A549 (cell line): ENCODE measurements at places on chromosomes 5 and 9. TPM values are rescaled to one million over a fixed set of nuclear protein-coding genes. Genes with fewer than 3 reads are reported as not detected.

DNA sequence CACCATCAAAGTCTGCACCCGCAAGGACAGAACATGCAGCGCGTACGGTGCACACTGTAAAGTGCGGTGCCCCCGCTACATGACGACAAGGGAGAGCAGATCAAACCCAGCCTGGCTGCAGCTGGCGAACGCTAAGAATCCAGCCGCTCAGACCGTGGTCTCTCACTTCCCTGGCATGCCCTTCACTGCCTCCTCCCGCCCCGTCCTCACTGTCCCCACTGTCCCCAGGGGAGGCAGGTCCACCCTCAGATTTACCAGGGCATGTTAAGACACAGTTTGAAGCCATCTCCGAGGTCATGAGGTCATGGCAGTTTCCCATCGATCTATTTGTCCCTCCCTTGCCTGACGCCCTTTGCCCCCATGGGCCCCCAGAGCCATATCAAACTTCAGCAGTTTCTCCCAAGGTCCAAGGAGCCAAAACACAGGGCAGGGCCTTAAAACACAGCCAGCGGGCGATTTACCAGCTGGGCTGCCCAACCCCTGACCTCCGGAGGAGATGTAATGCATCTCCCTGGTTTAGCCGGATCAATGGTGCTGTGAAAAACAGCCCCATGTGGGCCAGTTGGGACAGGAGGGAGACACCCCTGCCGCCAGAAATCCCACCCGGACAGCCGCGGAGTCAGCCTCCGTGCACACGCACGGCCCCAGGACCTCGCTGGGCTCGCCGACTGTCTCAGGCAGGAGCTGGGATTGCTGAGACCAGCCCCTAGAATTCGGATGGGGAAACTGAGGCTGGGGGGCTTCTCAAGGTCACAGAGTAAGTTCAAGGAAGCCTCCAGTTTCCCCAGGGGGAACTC lies 52.3 kb upstream of the FUBP3 start:
- no peak for DNase-seq

- no peak for DNase-seq
Measured at GRCh38 chr9:82206946-82207345, 218.4 kb downstream of the SPATA31D1 start.

DNA sequence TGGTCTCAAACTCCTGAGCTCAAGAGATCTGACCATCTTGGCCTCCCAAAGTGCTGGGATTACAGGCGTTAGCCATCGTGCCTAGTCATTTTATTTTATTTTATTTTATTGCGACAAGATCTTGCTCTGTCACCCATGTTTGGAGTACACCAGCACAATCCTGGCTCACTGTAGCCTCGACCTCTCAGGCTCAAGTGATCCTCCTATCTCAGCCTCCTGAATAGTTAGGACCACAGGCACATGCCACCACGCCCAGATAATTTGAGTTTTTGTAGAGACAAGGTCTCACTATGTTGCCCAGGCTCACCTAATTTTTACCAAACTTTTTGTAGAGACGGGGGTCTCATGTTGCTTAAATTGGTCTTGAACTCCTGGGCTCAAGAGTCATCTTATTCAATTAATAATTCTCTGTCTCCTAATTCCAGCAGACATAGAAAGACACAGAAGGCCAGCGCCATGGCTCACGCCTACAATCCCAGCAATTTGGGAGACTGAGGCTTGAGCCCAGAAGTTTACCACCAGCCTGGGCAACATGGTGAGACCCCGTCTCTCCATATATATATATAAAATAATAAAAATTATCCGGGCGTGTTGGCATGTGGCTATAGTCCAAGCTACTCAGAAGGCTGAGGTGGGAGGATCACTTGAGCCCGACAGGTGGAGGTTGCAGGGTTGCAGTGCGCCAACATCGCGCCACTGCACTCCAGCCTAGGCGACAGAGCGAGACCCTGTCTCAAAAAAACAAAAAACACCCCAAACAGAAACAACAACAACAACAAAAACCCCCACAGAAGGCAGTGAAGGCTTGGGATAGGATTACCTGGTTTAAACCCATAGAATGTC lies 1.0 kb upstream of the UBAP1 start:
- no peak for DNase-seq

DNA sequence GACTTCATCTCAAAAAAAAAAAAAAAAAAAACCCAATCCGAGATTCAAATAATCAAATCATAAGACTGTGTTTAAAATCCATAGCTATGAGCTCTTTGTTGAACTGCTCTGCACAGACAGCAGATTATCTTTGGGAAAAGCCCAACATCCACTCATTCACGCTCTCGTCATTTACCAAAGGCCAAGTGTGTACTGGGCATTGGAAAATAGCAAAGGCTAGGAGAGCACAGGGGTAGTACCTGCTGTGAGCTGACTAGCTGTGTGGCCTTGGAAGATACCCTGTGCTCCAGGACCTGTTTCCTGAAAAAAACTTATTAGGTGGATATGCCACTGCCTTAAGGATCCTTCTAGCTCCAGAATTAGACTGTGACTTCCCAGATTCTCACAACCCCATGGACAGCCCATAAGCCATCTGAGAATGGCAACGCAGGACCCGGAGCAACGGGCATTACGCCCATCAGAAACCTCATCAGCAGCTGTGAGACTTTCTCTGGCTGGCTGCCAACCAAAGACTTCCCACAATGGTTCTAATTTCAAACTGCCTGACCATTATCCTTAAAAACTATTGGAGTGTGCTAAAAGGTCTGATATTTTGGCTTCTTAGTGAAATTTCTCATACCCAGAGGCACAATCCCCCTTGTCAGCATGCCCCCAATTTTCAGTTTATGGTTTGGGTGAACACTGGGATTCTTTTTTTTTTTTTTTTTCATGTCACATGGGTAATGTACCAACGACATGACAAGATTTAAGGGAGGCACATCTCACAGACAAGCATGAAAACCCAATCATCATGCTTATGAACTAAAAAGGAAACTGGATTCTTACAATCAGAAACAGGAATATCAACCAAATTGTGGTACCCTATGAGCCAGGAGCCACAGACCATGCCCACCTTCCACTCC lies 16.8 kb downstream of the SERINC5 start:
- DNase-seq, result no peak

The PCDHGA1 gene
- polyA plus RNA-seq, result 0.32 to 0.42 TPM (median 0.33 TPM) in 3 replicates

The OTP gene
- 0.03 to 0.04 TPM (median 0.04 TPM) in 3 replicates for polyA plus RNA-seq

The ANKRD18A gene
- 4.0 to 4.9 TPM (median 4.2 TPM) in 3 replicates for polyA plus RNA-seq

DNA sequence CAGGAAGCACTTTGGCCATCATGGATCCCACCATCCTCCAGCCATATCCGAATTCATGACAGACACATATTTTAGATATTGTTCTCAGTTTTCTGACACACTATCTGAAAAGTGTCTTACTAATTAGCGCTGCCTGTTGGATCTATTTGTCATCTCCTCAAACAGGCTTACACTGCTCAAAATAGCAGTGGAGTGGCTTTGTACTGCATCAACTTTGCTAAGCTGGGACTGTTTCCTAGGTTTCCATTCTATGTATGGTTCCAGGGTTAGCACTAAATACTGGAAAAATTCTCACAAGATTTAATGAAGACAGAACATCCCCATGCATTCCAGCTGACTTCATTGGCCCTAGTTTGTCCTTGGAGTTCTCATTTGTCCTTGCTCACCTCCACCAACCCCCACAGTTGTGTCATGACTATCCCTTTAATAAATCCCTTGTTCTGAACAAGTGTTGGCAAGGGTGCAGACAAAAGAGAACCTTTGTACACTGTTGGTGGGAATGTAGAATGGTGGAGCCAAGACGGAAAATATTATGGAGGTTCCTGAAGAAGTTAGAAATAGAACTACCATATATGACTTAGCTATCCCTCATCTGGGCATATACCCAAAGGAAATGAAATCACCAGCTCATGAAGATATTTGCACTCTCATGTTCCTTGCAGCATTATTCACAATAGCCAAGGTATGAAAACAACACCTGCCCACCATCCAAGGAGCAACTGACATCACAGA lies 136.5 kb upstream of the RAI14 start:
- no peak for DNase-seq

DNA sequence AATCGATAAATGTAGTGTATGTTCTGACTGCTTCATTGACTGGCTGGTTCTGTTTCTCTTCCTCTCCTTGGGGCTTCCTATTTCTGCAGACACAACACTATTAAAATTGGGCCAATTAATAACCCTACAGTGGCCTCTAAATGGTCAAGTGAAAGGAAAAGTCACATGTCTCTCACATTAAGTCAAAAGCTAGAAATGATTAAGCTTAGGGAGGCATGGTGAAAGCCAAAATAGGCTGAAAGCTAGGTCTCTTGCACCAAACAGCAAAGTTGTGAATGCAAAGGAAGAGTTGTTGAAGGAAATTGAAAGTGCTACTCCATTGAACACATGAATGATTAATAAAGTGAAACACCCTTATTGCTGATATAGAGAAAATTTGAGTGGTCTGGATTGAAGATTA lies 58.2 kb downstream of the CCNH start:
- no peak for DNase-seq

The POU5F2 gene
- polyA plus RNA-seq, result not detected in 3 replicates

The PCDHGC5 gene
- 0.03 TPM in 1 of 3 replicates, not detected in the others for polyA plus RNA-seq

The ZNF474 gene
- 0.15 to 0.32 TPM (median 0.26 TPM) in 3 replicates for polyA plus RNA-seq

GRCh38 chr5:38660194-38660668 lies 103.8 kb upstream of the LIFR start:
- peak; percentile 88 for DNase-seq

DNA sequence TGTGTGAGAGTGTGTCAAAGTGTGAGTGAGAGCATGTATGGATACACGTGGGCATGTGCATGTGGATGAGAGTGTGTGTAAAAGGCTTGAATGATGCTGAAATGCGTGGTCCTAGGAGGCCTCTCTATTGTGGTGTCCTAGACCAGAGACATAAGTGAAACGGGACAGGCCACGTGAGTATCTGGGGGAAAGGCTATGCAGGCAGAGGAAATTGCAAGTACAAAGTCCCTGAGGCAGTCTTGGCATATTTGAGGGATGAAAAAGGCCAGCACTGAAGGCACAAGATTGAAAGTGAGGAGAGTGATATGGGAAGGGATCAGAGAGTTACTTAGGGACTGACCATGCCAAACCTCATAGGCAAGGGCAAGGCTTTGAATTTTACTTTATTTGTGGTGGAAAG lies 67.2 kb upstream of the CCDC152 start:
- DNase-seq, result no peak

DNA sequence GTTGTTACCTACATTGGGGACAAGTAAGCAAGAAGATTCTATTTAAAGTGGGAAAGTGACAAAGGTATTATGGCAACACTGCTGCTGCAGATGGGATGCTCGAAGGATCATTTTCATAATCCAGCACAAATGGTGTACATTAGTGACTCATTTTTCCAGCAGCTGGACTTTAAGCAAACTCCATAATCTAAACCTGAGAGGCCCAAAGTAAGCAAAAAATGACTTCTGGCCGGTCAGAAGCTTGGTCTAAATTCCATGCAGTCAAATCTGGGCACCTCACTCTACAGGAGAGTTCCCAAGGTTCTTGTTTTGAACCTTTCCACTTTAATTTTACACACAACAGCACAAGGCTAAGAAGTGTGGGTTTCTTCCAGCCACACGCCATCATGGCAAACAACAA lies 43.6 kb upstream of the TRAF1 start:
- DNase-seq, result no peak
